ENCODE measurements at places on chromosomes 2 and 18.
A peak's percentile ranks its signal among the peaks of the same experiment; 100 is the strongest.

- DNase-seq = no peak
These were observed 30.1 kb downstream of the IL37 start for GRCh38 chr2:112940859-112941625.

DNA sequence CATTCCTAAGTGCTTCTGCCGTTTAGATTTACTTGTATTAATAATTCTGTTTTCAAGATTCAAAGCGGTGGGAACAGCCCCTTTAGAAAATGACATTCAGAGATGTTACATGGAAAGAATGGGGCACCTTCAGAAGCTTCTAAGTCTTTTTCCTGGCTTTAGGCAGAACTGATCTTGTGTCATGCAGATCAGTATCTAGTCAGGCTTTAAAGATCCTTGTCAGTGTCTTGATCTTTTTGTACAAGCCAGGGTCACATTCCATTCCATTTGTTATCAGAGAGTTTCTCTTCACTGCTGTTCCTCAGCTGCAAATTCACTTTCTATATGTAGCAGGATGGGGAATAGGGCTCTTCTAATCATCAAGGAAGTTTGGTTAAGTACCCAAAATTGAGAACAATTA is 275.3 kb downstream of the DCC start:
- no peak for DNase-seq

- no peak for DNase-seq
These were observed 7.5 kb downstream of the NRP2 start for GRCh38 chr2:205689820-205690219.

- no peak for DNase-seq
These were observed 1.6 kb upstream of the PHLPP1 start for GRCh38 chr18:62713651-62714247.

DNA sequence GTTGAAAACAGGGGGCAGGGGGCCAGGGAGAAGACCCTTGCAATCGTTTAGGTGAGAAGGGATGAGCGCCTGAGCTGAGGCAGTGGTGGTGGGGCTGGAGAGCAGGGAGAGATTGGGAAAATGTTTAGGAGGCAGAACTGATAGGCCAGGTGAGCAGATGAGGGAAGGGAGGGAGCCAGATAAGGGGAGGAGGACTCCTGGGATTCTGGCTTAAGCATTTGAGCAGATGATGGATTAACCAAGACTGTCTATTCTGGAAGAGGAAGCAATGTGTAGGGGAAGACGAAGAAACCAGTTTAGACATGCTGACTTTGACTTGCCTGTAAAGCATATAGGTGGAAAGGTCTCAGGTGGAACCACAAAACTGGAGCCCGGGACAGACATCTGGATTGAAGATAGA is 49.9 kb upstream of the ASPRV1 start:
- DNase-seq = no peak

- DNase-seq = no peak
These were observed 95.9 kb downstream of the KCNF1 start for GRCh38 chr2:11007331-11008264.

DNA sequence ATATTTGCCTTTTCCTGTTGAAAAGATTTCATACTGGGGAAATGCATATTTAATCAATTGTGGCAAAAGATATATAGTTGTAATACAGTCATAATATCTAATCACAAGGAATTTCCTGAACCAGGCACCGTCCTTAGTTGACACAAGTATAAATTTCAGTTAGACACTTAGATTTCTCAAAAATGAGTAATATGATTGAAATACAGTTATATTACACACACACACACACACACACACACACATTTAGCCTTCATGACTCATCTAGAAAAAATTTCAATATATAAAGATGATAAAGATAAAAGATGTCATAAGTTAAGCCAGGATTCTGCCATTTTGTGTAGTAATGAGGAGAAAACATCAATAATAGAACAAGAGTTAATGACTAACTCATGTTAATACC is 258.4 kb upstream of the ZNF804A start:
- DNase-seq = no peak

GRCh38 chr2:60652832-60653340 is 99.4 kb upstream of the BCL11A start:
- no peak for DNase-seq

- DNase-seq = no peak
These were observed 287.9 kb upstream of the TRIB2 start for GRCh38 chr2:12428786-12429185.

- no peak for DNase-seq
These were observed 4.2 kb upstream of the ITGA6 start for GRCh38 chr2:172423160-172423559.

- DNase-seq = no peak
These were observed 61.8 kb downstream of the NEDD4L start for GRCh38 chr18:58105888-58106260.

DNA sequence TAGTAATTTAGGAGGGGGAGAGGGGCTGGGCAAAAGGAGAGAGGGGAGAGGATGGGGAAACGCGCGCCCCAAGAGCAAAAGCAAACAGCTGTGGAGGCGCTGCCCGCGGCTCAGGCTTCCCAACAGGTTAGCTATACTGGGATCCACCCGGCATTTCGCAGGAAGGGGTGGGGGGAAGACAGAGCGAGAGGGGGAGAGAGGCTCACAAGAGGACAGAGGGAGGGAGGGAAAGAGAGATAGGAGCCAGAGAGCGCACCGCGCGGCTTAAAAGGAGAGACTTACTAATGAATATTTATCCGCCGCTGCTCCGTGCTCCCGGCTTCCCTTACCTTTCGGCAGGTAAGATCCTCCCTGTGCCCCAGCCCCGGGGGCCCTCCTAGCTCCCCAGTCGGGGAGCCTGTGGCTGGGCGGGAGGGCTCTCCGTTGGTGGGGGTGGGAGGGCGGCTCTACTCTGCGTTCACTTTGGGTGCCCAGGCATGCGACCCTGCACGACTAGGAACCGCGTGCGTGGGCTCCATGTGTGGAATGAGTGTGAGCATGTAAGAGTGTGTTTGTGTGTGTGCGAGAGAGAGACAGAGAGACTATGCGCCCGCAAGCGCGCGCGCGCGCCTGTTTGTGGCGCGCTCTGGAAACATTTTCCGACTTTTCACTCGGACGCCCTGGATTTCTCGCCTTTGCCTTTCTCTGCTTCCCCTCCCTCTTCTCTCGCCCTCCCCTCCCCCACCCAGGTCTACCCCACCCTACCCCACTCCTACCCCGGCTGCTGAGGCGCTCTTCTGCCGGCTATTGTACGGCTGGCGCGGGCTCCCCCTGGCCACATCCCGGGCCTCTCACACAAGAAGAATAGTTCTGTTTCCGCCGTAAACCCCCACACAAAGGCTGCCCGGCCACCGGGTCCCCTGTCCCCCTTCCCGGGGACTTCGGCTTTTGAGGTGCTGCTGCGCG is 7.2 kb upstream of the SIX3 start:
- DNase-seq = no peak

DNA sequence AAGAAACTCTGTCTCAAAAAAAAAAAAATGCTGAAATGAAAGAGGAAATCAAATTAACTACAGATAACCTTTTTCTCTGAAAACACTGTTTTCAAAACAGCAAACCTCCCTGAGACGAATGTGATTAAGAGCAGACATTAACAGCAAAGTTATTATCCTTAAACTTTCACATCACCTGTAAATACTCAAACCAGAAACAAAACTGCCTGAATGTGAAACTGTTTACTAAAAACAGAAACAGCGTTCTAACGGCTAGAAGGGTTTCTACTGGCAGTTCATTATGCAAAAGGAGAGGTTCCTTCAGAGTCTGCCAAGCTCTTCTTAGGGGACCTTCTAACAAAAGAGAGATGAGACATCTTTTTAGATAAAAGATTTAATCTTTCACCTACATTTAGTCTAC is 45.9 kb downstream of the PNO1 start:
- DNase-seq = no peak

GRCh38 chr18:65754121-65754520 is 3.3 kb downstream of the CDH7 start:
- no peak for DNase-seq

DNA sequence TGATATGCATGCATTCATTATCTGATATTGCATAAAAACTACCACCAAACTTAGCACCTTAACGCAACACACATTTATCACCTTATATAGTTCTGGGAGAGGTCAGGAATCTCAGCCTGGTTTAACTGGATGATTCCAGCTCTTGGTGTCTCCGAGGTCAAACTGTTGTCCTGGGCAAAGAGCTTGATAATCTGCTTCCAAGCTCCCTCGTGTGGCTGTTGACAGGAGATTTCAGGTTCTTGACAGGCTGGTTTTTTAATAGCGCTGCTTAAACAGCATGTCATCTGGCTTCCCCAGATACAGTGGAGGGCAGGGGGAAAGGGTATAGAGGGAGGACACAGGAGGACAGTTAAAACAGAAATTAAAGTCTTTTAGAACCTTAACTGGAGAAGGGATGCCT is 785.0 kb downstream of the CNTNAP5 start:
- peak; percentile 39 for DNase-seq

- DNase-seq = no peak
These were observed 46.7 kb downstream of the PUM2 start for GRCh38 chr2:20303966-20304365.

GRCh38 chr2:210519594-210519993 is 36.8 kb upstream of the CPS1 start:
- DNase-seq = no peak

- DNase-seq = peak; percentile 34
These were observed 1.5 kb upstream of the INHBB start for GRCh38 chr2:120344214-120344975.

GRCh38 chr2:120914839-120915521 is 179.3 kb downstream of the GLI2 start:
- DNase-seq = peak; percentile 84

DNA sequence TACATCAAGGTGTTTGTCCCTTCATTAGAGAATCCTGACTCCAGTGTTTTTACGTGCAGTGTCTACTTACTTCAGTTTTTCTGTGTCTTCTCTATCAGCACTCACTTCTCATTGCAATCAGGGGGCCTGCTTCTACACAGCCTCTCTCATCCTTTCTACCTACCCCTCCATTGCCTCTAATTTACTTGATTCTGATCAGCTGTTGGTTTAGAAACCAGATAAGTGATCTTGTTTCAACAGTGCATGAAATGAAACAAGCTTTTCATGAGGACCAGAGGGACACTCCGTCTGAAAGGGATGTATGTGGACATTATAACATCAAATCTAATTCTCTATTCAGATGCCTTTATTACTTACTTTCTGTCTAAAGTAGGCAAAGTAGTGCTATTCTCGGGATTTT is 136.9 kb downstream of the PRKCE start:
- DNase-seq = no peak

- DNase-seq = no peak
These were observed 13.9 kb upstream of the THSD7B start for GRCh38 chr2:136751406-136751805.

- DNase-seq = no peak
These were observed 795.2 kb upstream of the ID2 start for GRCh38 chr2:7886666-7887065.

DNA sequence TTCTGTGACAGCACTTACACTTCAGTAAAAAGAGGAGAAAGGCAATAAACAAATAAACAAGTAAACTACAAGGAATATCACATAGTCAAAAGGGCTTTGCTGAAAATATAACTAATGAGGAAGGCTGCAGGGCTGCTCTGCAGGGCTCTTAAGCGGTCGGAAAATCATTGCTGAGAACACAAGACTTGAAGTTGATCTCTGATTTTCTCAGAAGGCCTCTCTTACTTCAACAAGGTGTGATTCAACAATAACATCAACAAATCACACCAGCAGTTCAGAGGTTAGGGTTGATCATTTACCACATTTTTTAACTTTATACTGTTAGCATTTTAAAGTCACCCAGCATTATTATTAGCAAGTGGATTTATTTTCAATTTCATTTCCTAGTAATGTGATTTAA is 215.6 kb downstream of the ARHGAP15 start:
- no peak for DNase-seq

DNA sequence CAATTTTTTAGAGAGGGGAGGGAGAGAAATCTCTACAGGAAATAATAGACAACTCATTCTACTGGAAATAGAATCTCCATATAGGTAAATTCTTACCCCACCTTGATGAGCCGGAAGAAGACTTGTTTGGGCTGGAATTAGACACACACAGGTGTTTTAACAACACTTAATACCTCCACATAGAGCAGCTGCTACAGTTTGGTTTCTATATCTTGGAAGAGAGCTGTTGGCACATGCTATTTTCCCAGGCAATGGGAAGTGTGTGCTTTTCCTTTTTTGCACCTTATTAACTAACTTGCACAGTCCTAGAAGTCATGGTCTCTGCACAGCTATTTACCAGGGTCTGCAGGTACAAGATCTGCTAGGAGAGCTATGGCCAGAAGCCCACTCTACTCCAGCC is 73.7 kb downstream of the SATB2 start:
- DNase-seq = no peak

GRCh38 chr2:75077909-75078308 is 119.5 kb downstream of the POLE4 start:
- DNase-seq = no peak

DNA sequence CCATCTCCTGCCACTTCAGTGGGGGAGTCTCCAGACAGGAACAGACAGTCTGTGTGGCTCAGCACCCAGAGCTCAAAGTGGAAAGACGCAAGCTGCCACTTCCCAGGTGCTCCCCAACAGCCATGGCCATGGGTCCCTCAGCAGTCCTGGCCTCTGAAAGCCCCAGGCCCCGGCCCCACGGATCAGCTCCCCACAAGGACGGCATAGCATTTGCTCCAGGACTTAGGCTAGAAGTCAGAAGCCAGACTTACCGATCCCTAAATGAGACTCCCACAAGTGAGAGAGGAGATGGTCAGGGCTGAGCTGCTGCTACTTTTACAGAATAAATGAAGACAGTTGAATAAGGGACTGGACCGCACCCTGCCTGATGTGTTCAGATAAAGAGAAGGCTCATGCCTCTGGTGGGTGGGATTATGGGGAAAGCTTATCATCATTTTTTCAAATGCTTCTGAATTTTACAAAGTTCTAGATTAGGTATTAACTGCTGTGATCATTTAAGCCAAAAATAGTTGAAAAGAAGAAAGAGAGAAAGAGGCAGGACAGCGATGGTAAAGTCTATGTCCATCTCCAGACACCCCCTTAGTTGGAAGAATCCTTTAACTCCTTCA is 50.5 kb downstream of the ADD2 start:
- no peak for DNase-seq

GRCh38 chr2:55874338-55874737 is 49.2 kb downstream of the EFEMP1 start:
- DNase-seq = no peak

DNA sequence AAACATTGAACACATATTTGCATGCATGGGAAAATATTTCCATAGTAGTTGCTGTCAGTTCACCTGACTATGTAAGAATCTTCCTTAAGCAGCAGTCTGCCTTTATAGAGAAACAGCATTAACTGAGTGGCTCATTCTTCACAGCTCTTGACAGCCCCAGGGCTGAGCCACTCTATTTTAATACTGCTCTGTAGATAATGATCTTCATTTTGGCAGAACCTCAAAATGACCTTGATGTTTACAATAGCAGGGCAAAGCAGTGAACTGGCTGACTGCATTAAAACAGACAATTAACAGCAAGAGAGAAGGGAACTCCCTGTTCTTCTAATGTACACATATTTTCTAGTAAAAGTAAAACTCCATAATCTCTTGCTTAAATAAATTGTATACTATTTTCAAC is 580.6 kb upstream of the SOX11 start:
- DNase-seq = no peak
